ENCODE measurements at places on chromosomes 1 and 21.

DNA sequence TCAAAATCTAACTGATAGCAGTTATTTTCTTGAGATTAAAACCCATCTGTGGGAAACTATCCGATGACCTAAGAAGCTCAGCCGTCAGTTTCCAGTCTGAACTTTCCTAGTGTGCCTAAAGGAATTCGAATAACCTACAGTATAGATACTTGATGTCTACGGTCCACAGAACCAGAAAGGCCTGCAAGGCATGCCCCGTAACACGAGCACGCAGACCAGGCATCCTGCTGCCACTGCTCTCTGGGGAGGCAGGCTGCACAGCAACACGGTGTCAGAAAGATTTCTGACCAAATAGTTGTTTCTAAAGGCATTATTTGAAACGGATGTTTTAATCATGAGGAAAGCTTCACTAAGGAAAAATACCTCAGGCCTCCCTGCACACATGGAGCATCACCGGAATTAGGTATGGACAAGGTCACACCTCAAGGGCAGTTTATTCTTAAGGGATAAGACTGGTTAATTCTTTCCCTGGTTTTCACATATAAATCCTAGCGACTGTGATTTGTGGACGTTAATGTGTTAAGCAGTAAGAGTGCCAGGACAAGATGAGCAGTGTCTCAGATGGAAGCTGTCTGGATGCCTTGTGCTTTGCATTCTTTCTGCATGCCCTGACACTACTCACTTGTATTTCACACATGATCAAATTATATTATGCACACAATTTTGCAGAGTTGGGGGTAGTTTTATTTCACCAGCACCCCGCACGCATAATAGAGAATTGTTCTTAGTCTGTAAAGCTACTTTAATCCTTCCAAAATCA lies 49.0 kb upstream of the NADK start:
- no peaks in the 10 kb centered on the region for H3K27me3 ChIP-seq
- peaks cover 87% of the 10 kb centered on the region for H3K4me1 ChIP-seq
- H3K27ac ChIP-seq = peak overlapping the region; percentile 98
- no peak overlapping the region for H3K4me3 ChIP-seq

DNA sequence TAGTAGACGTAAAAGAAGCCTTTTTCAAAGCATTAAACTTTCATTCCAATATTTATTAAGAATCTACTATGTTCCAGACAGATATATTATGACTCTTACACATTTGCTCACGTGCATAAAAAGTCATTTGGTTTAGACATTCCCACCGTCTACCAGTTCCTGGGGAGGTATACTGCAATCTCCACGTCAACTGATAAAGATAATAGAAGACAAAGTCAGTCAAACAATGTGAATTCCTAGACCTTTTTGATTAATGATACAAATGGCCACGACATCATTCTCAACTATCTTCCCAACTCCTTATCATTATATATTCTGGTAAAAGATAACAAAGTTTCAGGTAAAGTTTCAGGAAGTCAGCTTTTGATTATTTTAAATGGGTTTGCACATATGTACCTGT lies 69.0 kb downstream of the SIPA1L2 start:
- H3K36me3 ChIP-seq = no peaks in the 10 kb centered on the region
- H3K4me3 ChIP-seq = no peak overlapping the region
- no peak overlapping the region for H3K27ac ChIP-seq
- DNase-seq = no peak
- H3K4me1 ChIP-seq = no peaks in the 10 kb centered on the region

GRCh38 chr21:33286600-33287456 lies 20.7 kb downstream of the IL10RB start:
- no peak overlapping the region for H3K27ac ChIP-seq
- no peaks in the 10 kb centered on the region for H3K4me1 ChIP-seq
- DNase-seq = no peak
- no peak overlapping the region for H3K4me3 ChIP-seq

DNA sequence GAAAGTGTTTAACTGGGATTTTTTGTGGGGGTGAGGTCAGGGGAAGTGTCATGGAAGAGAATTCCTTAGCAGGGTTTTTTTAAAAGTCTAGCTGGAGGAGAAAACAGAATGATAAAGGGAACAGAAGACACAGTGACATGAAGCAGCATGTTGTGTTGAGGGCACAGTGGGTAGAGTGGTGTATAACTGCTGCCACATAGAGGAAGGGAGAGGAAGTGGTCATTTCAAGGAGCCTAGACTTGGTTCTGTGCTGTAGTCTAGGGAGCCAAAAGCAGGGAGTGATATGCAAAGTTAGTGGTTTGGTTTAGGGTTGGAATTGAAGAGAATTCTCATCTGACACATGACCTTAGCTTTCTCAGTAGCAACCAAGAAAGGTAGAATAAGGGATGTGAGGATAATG lies 10.2 kb downstream of the EEIG2 start:
- no peak overlapping the region for H3K4me3 ChIP-seq
- no peaks in the 10 kb centered on the region for H3K27me3 ChIP-seq
- H3K36me3 ChIP-seq = no peaks in the 10 kb centered on the region
- H3K27ac ChIP-seq = no peak overlapping the region
- DNase-seq = peak; percentile 68

DNA sequence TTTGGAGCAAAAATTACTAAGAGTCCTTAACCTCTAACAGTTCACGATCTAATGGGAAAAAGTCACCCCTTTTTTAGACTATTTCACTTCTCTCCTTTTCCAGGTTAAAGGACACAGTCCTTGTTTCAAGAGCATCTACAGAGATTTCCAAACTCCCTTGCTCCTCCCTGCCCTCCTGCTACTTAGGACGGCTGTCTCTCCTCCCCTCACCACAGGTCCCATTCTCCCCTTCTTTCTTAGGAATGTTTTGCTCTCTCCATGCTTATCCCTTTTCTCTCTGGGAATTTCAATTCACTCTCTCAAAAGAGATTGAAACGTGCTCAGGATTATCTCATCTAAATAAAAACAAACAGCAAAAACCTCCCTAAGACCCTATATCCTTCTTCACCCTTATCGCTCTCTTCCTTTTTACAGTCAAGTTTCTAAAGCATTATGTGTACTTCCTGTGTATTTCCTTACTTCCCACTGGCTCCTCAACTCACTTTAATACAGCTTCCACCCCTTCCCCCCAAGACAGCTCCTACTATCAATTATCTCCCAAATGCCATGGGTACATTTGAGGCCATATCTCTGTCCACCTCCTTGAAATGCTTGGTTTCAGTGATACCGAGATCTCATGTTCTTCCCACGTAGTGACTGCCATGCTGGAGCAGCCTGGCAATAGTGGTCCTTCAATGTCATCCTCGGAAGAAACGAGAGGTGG lies 43.2 kb upstream of the ZNF281 start:
- H3K4me3 ChIP-seq = no peak overlapping the region
- H3K27ac ChIP-seq = no peak overlapping the region
- H3K27me3 ChIP-seq = no peaks in the 10 kb centered on the region
- H3K36me3 ChIP-seq = no peaks in the 10 kb centered on the region

GRCh38 chr1:89697383-89697782 lies 64.5 kb downstream of the LRRC8C start:
- no peak for DNase-seq
- no peak overlapping the region for H3K4me3 ChIP-seq
- H3K4me1 ChIP-seq = peaks cover 23% of the 10 kb centered on the region

DNA sequence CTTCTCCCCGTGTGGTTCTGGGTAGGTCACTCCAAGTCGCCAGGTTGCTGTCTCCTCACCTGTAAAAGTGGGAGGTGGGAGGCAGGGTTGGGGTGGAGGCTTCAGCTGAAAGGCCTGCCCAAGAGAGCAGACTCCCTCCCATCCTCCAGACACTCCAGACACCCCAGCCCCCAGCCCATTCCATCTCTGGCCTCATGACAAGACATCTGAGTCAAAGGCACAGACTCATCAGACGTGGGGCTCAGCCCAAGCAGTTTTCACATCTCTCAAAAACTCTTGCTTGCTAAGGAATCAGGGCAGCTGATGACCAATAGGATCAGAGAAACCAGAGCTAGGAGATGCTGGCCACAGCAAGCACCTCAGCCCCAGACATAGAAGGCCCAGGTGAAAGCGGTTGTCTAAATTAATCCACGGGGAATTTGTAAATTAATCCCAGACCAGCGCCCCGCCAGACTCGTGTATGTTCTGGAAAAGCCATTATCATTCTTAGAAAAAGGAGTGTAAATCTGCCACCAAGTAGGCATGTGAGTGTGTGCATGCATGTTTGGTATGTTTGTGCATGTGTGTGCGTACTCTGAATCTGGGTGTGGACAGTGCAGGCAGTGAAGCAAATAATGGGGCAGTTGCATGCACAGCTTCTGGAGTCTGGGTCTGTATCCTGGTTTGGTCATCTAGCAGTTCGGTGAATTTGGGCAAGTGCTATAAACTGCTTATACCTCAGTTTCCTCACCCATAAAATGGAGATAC lies 55.2 kb downstream of the KCND3 start:
- H3K36me3 ChIP-seq = no peaks in the 10 kb centered on the region
- no peak overlapping the region for H3K4me3 ChIP-seq

GRCh38 chr1:189775343-189775742 lies 702.3 kb downstream of the BRINP3 start:
- no peak for DNase-seq
- no peaks in the 10 kb centered on the region for H3K27me3 ChIP-seq
- no peak overlapping the region for H3K27ac ChIP-seq
- H3K36me3 ChIP-seq = no peaks in the 10 kb centered on the region
- no peaks in the 10 kb centered on the region for H3K4me1 ChIP-seq

- DNase-seq = no peak
- H3K4me1 ChIP-seq = peaks cover 77% of the 10 kb centered on the region
- H3K27me3 ChIP-seq = no peaks in the 10 kb centered on the region
- no peak overlapping the region for H3K4me3 ChIP-seq
- peak overlapping the region; percentile 97 for H3K27ac ChIP-seq
Measured at GRCh38 chr1:89942825-89943658, 51.9 kb upstream of the ZNF326 start.

DNA sequence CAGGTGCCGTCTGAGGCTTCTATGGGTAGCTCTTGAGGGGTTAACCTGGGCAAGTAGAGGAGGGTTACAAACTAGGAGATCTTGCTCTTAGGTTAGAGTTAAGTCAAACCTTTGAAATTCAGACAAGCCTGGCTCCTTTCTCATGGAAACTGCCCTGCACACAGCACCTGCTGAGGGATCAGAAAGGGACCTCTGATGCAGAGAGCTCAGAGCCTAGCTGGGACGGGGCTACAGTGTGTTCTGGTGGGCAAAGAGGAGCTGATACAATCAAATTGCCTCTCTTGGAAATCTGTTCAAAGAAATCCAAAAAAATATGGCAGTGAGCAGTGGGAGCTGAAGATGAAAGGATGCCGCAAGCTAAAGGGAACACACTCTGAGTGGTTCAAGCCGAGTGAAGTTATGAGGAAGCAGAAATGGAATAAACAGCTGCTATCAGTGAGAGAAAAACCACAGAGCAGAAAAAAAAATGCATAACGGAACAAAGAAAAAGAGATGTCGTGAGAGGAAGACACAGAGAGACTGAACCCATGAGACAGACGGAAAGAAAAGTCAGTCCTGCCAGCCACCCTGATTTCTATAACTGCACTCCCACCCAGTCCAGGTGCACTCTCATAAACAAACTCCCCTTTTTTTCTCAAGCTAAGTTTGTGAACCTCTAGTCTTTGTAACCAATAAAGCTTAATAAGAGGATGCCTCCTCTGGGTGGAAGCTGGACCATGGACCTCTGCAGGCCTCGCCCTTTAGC lies 26.6 kb downstream of the PAFAH2 start:
- H3K36me3 ChIP-seq = no peaks in the 10 kb centered on the region
- H3K4me1 ChIP-seq = no peaks in the 10 kb centered on the region
- no peak overlapping the region for H3K4me3 ChIP-seq
- DNase-seq = no peak
- no peak overlapping the region for H3K27ac ChIP-seq
- H3K27me3 ChIP-seq = no peaks in the 10 kb centered on the region

DNA sequence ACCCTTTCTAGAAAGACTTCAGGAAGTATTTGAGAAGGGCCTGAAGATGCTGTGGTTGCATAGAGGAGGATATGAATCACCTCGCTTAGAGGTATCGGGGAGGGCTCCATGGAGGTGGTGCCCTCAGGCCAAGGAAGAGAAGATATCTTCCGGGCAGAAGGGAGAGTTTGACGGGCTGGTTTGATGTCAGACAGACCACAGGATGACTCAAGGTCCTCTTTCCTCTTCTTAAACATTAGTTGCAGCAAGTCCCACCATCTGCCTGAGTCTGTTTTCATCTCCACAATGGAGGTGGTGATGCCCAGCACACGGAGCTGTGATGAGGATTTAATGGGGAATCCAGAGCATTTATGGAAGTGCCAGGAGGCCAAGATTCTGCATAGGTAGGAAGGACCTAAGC lies 25.1 kb upstream of the RUNX3 start:
- no peaks in the 10 kb centered on the region for H3K36me3 ChIP-seq
- H3K27me3 ChIP-seq = no peaks in the 10 kb centered on the region
- no peak overlapping the region for H3K4me3 ChIP-seq
- DNase-seq = no peak
- H3K27ac ChIP-seq = no peak overlapping the region

DNA sequence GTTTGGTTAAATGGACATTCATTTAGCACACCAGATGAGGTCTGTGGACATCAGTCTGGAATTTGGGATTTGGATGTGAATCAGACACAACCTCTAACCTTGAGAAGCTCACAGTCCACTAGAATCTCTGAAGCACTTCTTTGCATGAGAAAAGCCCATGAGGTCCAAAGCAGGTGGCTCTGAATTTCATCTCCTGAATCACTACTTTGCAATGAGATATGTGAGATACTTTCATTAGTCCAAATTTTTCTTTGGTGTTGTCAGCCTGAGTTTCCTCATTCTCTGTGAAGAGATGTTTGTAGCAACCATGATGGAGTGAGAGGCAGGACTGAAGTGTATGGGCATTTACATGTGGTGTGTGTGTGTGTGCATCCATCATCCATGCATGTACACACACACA lies 16.5 kb upstream of the LCE2D start:
- no peaks in the 10 kb centered on the region for H3K4me1 ChIP-seq
- no peak overlapping the region for H3K27ac ChIP-seq
- no peak overlapping the region for H3K4me3 ChIP-seq
- H3K36me3 ChIP-seq = no peaks in the 10 kb centered on the region

GRCh38 chr21:15423676-15424445 lies 305.9 kb upstream of the USP25 start:
- DNase-seq = no peak
- H3K4me1 ChIP-seq = no peaks in the 10 kb centered on the region
- no peaks in the 10 kb centered on the region for H3K36me3 ChIP-seq
- no peak overlapping the region for H3K27ac ChIP-seq
